ENCODE measurements at places on chromosomes 16 and 17.
A peak's percentile ranks its signal among the peaks of the same experiment; 100 is the strongest.

DNA sequence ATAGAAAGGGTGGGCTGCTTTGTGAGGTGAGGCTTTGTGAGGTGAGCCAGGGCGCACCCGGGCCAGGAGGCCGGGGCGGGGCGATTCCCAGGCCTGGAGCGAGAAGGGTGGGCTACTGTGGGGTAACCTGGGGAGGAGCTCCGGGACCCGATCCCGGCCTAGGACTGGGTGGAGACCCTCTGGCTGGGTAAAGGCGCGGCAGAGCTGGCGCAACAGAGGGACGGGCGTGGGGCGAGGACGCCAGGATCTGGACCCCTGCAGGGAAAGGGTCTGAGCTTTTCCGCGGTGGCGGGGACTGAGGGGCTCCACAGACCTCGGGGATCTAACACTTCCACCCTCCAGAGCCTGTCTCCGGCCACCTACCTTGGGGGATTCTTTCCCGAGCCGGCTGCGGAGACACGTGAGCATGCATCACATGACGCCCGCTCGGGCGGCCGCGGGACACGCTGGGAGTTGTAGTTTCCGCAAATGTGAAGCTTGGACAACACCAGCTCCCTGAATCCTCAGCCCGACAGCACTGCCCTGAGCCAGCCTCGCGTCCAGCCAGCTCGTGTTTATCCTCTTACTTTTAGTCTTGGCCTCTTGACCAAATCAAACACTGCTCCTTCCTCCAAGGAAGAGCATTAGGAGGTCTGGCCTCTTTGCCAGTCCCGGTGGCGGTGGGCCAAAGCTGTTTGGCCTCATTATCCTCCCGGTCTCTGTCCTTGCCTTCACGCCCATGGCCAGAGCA lies at the start of gene SLC38A7:
TSS of gene SLC38A7 (minus strand) at position 417 of the 730 bp plus-strand sequence. CDS start 4,644 bp downstream, outside the sequence.
- DNase-seq, result peak; percentile 58

DNA sequence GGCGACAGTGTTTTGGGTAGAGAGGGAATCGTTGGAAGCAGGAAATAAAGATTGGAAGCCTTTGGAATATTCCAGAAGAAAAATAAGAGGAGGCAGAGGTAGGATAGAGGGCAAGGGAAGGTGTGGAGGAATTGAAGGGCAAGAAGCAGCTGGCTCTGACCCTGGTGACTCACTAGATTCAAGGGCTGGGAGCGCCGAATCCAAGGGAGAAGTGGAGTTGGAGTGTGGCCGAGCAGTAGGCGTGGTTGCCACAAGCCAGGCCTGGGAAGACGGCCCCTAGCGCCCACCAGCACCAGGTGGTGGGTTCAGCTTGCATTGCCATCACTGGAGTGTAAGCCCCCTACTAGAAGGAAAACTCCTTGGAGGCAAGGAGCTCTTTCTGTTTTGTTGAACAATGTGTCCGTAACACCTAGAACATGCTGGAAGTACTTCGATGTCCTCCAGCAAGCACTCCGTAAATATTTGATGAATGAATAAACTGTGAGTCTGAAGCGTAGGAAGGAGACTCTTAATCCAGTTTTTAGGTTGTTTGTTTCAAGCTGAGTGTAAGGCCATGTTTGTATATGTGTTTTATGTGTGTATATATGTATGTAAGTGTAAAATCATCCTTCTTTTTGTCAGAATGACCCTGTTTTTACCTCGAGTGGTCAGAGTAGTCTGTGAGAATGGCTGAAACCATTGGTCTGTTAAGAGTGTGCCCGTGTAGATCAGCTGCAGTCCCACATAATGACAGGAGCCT lies 139.5 kb downstream of the CMIP start:
- DNase-seq, result no peak

DNA sequence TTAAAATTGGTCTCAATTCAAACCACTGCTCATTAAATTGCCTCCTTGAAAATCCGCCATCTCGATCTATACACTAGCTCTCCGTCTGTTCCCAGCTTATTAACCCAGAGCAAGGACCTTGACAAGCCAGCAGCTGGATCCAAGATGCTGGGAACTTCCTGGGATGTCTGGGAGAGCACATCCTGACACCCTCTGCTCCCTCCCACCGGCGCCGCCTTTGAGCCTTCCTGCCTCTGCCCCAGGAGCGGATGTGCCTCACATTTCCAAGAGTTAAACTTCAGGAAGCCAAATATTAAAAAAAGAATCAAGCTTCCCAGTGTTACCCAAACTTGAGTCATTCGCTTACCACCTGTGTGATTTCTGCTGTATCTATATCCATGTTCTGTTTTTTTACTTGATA lies 107.9 kb downstream of the HAPSTR1 start:
- DNase-seq, result no peak

- DNase-seq, result no peak
These were observed 3.3 kb downstream of the DUS1L start for GRCh38 chr17:82062076-82062983.

GRCh38 chr16:58034774-58035173 lies 9.2 kb downstream of the MMP15 start:
- no peak for DNase-seq

DNA sequence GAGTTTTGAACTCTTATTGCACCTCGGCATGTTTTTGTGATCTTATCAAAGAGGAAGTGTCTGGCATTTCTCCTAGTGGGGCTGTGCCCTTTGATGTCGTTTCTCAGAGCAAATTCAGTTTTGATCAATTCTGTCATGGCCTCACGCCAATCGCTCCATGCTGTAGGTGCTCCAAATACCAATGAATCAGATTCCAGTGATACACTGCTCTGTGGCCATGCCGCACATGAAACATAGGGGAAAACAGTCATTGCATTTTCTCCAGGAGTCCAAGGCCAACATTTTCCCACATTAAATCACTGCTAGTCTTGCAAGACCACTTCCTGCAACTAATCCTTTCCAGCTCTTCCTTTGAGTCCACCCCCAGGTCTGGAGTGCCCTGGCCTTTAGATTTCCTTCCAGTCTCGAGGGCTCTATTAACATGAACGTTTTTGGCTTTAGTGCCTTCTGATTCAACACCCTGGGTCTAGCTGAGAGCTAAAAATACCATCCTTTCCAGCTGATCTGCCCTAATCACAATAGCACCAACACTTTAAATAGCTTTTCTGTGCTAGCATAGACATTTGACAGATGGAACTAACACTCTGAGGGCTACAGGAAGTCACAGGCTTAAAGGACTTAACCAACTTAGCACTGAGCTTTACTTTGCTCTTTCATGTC lies 18.2 kb upstream of the RASL10B start:
- no peak for DNase-seq

DNA sequence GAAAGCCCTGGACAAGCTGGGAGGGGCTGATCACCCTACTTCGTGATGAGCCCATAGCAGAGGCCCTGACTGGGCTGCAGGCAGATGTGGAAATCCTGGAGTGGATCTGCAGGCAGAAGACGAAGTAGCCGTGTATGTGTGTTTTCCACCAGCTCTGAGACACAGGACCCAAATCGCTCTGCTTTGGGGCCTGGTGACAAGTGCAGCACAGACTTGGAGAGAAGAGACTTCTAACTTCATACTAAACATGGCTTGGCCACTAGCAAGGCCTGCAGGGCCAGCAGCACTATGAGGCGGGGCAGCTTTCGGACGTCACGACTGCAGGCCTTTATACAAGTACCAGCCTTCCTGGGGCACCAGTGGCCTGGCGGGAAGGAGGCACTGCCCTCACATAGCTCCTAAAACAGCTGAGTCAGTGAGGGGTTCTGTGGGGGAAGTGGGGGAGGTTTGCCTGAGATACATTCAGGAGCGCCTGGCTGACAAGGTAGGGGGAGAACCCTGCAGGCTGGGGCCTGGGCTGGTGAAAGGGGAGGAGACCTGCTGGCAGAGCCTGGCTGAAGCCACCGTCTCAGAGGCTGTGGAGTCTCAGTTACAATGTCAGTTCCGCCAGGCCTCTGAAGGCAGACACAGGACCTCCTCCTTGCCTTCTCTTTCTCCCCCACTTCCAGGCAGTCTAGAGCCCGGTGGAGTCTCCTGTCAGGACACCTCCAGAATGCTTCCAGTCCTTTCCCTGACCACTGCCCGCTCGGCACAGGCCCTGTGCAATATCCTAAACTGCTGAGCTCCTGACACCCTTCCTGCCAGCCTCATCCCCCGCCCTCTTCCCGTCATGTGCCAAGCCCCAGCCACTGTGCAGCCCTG lies 73.4 kb downstream of the WSB1 start:
- no peak for DNase-seq

GRCh38 chr17:47246120-47246519 lies 7.5 kb upstream of the ITGB3 start:
- no peak for DNase-seq

DNA sequence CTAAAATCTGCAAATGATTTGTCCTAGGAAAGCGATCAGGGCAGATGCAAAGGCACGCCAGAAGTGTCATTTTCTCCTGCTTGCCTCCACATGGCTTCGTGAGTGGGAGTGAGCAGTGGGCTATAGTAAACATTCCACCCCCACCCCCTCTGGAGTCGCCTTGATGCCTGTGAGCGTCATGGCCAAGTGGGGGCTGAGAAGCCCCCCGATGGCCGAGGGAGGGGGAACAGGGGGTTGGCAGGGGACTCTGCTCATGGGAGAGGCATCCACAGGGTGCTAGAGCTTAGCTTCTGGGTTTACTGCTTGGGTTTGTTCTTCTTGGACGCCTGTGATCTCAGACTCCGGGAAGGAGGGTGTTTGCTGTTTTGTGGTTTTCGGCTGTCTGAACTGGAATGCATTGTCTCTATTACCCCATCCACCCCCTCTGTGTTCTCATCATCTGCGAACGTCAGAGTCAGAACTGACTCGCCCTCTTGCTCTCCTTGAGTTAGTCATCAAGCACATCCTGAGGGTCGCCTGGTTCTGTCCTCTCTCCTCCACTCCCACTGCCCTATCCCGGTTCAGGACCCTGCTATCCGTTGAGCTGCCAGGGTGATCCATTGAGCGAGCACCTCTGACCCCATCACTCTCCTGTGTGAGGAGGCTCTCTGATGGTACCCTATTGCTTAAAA lies 15.4 kb downstream of the TNS4 start:
- peak; percentile 6 for DNase-seq

DNA sequence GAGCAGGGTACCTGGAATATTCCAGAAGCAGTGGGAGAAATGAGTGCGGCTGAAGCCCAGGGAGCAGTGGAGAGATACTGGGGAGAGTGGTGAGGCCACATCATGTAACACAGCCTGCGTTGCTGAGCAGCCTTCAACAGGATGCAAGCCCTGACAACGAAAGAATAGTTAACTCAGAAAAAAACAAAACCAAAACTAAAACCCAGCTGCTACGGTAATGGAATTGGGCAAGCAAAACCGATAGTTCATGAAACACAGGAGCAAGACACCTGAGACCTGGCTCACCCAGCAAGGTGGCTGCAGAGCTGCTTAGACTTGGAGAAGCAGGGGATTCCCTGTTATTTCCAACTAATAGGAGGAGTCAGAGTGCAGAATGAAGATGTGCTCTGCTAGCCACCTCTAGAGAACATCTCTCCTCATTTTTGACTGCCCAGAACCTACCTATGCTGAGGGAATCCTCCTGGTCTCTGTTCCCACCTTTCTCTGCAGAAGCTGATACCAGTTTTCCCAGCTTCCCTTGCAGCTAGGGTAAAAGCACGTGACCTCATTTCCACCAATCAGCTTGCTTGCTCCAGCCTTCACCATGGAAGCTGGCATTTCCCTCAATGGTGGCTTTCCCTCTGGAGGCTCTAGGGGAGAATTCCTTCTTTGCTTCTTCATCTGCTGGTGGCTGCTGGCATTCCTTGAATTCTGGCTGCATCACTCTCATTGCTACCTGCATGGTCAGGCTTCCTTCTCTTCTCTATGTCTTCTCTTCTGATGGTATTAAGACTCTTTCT lies 59.4 kb upstream of the XYLT1 start:
- DNase-seq, result no peak

GRCh38 chr17:42832213-42832933 lies 824 bp upstream of the PSME3 start:
- DNase-seq, result no peak

DNA sequence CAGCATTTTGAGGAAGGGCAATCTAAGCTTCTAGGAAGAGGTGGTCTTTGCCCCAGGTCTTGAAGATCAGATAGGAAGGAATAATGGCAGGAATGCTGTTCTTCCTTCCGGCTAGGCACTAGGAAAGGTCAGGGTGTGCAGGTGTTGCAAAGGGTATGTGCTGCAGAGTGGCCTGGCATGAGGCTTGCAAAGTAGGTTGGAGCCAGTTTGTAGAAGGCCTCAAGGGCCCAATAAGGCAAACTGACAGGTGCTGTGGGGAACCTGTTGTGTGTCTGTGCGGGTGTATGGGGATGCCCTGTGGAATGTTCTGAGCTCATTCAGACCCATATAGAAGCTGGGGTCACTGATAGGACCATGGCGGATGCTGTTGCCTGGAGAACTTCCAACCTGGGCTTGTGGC lies 12.7 kb downstream of the MSI2 start:
- DNase-seq, result no peak

GRCh38 chr16:3952737-3953131 lies 72.2 kb upstream of the CREBBP start:
- no peak for DNase-seq

DNA sequence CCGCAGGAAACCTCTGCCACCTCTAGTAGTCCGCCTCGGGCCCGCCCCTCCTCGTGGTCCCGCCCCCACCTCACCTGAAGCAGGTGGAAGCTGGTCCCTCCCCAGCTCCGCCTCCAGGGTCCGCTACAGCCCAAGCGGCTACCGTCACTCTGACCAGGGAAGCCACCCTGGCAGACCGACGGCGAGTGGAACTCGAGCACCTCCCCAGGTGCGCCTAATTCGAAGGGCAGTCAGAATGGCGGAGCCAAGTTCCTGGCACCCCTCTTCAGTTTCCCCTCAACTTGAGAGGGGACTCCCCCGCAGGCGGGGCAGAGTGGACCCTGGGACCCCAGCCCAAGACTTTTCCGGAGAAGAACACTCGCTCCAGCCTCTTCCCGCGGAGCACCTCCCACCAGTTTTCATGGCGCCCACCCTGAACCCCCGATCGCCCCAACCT lies 507 bp downstream of the FHOD1 start:
- DNase-seq, result peak; percentile 45

DNA sequence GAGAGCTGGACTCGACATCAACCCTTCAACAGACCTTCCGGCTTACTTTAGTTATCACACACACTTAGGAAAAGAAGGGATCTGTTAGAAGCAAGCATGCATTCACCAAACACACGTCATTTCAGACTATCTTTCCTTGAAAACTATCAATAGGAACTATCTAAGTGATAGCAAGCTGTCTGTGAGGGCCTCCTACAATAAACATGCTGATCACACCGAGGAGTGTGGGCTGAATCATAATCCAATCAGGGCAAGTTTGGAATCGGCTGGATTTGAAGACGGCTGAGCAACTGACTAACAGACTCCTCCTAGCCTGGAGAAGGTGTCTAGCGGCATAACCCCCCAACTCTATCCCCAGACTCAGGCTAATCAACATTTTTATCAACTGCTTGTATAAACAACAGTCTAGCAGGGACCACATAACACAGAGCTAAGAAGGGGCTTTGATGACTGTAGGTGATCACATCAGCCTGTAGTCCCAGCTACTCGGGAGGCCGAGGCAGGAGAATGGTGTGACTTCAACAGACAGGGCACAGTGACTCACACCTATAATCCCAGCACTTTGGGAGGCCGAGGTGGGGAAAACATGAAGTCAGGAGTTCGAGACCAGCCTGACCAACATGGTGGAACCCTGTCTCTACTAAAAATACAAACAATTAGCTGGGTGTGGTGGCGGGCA lies 14.1 kb downstream of the NXN start:
- no peak for DNase-seq

- no peak for DNase-seq
These were observed 267.2 kb downstream of the PARN start for GRCh38 chr16:14362774-14363371.
